Hair follicle dermal papilla cell (primary cell): ENCODE measurements at places on chromosomes 7 and 10. TPM values are rescaled to one million over a fixed set of nuclear protein-coding genes. Genes with fewer than 3 reads are reported as not detected.

FOXP2 gene
- total RNA-seq: 13.1 and 20.8 TPM in 2 replicates

SNX8 gene
- total RNA-seq: 24.3 and 27.2 TPM in 2 replicates

FAM25C gene
- not detected in 2 replicates for total RNA-seq

ADAP1 gene
- 0.16 and 0.97 TPM in 2 replicates for total RNA-seq
